GM13977 (cell line): ENCODE measurements at places on chromosomes 7 and 10.

- no peak for DNase-seq
These were observed 331.7 kb downstream of the XPNPEP1 start for GRCh38 chr10:109591601-109592000.

GRCh38 chr10:20898866-20899535 lies 1.9 kb upstream of the NEBL start:
- DNase-seq, result no peak

- no peak for DNase-seq
These were observed 34.8 kb downstream of the MTURN start for GRCh38 chr7:30169579-30169978.

GRCh38 chr7:106372126-106372525 lies 87.3 kb upstream of the NAMPT start:
- no peak for DNase-seq

DNA sequence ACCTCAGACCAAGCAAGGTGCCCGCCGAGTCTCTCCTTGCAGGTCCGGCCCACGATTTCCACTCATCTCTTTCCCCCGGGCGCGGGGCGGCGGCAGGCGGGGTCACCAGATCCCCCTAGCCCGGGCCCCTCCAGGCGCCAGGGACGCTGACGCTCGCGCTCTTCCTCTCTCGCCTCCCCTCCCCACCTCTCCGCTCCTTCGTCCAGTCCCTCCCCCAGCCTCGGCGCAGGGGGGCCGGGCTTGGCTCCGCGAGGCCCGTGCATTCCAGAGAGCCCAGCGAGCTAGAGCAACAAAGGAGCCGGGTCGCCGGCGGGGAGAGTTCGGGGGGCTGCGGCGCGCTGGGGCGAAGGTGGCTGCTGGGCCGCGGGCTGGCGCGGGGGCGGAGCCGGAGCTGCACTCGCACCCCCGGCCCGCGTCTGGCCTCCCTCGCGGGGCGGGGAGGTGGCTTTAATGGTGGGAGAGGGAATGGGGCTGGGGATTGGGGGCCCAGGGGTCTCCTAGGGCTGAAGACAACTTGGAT lies at the start of gene SMO:
SMO (plus strand) TSS at position 262 of the 520 bp plus-strand sequence. CDS start 519 bp downstream, outside the sequence.
- peak; percentile 79 for DNase-seq

- DNase-seq, result no peak
These were observed 6.9 kb downstream of the ABCB8 start for GRCh38 chr7:151035026-151035717.

- DNase-seq, result no peak
These were observed 676 bp downstream of the TCAF1 start for GRCh38 chr7:143901332-143901667.

DNA sequence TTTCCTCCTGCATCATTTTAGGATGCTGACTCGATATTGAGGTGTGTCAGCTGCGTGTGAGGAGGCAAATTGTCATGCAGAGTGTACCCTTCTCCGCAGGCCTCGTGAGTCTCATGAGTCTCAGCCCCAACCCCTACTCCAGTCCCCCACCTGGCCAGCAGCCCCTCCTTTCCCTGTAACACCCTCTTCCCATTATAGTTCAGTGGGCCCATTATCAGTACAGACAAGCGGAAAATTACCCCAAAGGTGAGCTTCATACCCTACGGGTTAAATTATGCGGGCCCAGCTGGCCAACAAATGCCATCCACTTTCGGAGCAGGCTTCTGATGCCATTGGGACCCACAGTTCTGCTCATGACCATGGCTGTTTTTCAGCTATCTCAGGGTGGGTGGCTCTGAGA lies 25.2 kb downstream of the SFTPD start:
- DNase-seq, result no peak

- DNase-seq, result no peak
These were observed 83.2 kb downstream of the MLLT10 start for GRCh38 chr10:21617267-21617666.

- DNase-seq, result no peak
These were observed 31.3 kb downstream of the CTBP2 start for GRCh38 chr10:125129076-125129458.

- DNase-seq, result no peak
These were observed 1.9 kb upstream of the TRDMT1 start for GRCh38 chr10:17203416-17203815.

DNA sequence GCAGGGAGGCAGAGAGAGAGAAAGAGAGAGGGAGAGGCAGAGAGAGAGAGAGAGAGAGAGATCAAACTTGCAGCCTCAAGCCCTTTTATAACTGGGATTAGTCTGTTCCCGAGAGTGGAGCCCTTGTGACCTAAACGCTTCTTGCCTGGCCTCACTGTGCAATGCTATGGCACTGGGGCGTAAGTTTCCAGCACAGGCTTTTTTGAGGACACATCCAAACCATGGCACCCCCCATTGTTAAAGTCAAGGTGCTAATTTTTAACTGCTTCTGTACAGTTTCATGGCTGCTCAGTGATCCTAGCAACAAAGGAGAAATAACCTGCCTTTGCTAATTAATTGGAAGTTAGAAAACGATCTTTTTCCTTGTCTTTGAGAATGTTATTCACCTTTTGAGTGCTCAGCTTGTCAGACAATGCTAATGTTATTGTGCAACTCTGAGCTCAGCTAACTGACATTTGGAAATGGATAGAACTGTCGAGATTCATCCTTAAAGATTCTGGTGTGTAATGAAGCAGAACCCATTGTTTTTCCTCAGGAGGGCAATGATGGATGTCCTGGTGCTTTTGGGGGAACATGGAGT lies 268.4 kb downstream of the GLRX3 start:
- DNase-seq, result no peak

GRCh38 chr7:117017702-117018266 lies 64.5 kb downstream of the ST7 start:
- no peak for DNase-seq

- no peak for DNase-seq
These were observed 90.1 kb downstream of the NPSR1 start for GRCh38 chr7:34747867-34748727.

DNA sequence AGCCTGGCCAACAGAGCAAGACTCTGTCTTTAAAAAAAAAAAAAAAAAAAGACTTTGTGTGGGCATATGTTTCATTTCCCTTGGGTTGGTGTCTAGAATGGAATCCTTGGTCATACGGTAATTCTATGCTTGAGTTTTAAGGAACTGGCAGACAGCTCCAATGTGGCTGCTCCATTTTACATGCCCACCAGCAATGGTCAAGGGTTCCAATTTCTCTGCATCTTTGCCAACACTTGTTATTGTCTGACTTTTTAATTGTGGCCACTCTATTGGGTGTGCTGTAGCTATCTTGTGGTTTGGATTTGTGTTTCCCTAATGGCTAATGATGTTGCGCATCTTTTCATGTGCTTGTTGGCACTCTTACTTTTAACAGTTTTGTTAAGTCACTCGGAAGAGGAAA lies 57.6 kb downstream of the BRI3 start:
- DNase-seq, result no peak

GRCh38 chr10:35700487-35700882 lies 58.4 kb upstream of the FZD8 start:
- DNase-seq, result no peak

GRCh38 chr10:11685787-11686218 lies 56.4 kb upstream of the ECHDC3 start:
- peak; percentile 58 for DNase-seq

- no peak for DNase-seq
These were observed 45.9 kb upstream of the BET1 start for GRCh38 chr7:94050046-94050445.

DNA sequence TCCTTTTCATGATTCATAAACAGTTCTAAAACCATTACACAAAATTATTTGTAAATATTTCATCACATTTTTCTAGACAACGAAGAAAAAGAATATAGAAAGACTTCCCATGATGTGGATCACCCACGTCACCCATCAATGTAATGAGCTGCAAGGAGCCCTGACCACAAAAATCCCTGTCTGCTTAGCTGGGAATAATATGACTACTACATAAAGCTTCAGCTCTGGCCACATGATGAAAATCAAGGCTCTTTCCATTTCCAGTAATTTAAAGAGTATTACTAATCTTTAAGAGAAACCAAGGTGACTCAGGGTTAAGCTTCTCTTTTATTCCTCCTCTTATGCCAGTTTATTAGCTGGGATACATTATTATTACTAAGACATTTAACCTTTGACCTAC lies 180.8 kb upstream of the CACNA2D1 start:
- DNase-seq, result no peak

DNA sequence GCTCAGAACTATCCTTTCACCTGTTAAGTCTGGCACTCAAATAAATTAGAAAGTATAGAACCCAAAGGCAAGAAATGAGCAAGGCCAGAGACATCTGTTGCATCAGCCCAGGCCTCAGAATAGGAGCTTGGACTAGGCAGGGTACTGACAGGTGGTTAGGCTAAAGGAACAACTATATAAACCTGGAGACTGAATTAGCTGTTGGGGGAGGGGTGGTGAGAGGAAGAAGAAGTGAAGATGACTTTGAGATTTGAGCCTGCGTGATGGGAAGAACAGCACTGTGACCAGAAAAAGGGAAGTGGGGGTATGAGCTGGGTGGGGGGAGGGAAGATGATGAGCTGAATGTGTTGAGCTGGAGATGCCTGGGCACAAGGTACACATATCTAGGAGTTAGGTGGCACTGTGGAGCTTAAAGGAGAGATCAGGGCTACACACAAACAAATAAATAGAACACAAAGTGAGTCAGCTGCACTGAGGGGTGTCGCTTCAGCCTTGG lies 244.7 kb downstream of the PTEN start:
- no peak for DNase-seq

DNA sequence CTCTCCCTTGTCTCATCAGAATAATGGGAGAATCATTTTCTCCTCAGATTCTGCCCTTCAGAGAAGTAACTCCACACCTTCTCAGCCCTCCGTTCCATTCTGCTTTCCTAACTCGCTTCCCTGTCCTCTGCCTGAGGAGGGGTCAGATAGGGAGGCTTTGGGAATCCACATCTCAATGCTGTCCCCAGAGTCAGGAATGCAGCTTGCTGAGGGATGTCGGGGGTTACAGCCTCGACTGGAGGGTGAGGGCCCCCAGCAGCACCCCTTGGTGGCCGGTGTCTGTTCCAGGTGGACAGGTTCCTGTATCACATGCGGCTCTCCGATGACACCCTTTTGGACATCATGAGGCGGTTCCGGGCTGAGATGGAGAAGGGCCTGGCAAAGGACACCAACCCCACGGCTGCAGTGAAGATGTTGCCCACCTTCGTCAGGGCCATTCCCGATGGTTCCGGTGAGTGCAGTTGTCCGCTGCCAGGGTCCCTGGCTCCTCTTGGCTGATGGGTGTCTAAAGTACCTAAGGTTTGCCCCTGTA lies 6.9 kb downstream of the HKDC1 start:
- DNase-seq, result no peak

GRCh38 chr7:45968312-45968711 lies 47.2 kb upstream of the IGFBP3 start:
- no peak for DNase-seq

GRCh38 chr10:4265964-4266363 lies 481.0 kb upstream of the KLF6 start:
- DNase-seq, result no peak

- no peak for DNase-seq
These were observed 56.6 kb upstream of the LAMB1 start for GRCh38 chr7:108059526-108059925.

GRCh38 chr7:72007018-72007417 lies 405.1 kb downstream of the CALN1 start:
- DNase-seq, result no peak

- DNase-seq, result peak; percentile 45
These were observed 15.8 kb downstream of the MACC1 start for GRCh38 chr7:20201380-20201779.

GRCh38 chr7:56079450-56080185 lies 13.1 kb downstream of the PHKG1 start:
- DNase-seq, result no peak

DNA sequence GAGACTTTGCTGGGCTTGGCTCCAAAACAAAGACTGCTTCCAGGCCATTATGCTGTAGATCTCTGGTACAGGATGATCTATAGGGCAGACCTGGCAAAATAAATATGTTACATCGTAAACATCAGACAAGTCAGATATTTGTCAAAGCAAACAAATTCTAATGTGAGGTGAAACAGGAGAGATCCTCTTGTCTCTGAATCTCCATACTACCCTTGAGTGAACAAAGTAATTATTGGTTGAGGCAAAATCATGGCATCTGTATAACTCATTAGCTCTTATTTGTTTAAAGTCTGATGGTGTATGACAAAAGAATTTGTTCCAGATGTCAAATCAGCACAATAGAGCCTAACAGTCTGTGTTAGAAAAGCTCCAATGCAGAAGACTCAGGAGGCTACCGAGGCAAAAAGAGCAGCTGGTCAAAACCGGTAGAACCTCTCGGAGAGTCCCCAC lies 1291.5 kb downstream of the TYW1 start:
- no peak for DNase-seq

DNA sequence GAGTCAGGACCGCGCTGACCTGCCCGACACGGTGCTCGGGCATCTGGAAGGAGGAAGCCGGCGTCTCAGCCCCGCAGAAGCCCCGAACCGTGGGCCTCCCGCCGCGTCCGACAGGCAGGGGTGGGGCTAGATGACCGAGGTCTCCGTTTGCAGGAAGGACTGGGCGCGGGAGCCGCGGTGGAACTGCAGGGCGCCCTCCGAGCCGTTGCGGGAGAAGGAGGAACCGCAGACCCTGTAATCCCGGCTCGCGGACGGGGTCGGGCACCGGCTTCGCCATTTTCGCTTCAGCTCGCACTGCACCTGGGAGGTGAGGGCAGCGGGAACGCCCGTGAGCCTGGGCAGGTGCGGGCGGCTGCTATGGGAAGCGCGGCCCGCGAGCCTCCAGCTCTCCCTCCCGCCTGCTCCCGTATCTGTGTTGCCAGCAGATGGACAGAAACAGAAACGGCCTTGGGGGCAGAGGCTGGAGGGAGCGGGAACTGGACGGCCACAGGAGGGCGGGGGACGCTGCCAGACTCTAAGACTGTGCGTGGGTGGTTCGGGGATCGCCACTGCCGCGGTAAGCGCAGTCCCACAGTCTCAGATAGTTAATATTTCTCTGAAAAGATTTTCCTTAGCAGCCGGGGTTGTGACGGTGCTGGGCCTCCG lies 114.1 kb downstream of the VIPR2 start:
- DNase-seq, result no peak

DNA sequence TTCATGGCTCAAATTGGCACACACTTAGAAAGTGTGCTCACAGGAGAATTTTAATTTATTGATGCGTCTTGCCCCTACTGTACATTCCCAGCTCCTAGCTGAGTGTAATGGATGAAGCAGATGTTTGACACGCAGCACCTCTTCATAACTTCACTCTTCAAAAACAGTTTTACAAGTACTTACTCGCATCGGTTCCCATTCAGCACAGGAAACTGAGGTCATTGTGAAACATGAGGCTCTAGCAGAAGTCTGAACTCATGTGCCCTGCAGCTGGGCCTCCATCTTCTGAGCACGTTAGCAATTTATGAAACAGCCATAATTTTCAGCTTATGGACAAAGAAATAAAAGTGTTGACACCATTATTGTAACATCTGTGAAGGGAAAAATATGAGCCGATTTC lies 558.9 kb upstream of the MGMT start:
- DNase-seq, result no peak

DNA sequence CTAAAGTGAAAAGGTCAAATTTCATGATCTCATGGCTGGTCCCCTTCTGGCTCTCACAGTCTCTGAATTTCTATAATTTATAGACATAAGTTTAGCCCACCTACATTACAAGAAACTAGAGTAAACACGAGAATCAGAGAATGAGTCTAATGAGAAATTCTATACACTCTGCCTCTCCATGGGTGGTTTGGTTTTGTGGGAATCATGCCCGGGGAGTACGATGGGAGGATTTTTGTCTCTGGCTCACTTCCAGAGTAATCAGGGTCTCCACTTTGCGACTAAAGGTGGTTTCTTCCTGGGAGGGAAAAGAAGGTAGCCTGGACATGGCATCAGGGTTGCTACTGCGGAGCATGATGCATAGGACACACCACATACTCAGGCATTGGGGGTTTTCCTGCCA lies 69.7 kb downstream of the MRC1 start:
- DNase-seq, result no peak
